ENCODE measurements at places on chromosomes 12 and 14.

DNA sequence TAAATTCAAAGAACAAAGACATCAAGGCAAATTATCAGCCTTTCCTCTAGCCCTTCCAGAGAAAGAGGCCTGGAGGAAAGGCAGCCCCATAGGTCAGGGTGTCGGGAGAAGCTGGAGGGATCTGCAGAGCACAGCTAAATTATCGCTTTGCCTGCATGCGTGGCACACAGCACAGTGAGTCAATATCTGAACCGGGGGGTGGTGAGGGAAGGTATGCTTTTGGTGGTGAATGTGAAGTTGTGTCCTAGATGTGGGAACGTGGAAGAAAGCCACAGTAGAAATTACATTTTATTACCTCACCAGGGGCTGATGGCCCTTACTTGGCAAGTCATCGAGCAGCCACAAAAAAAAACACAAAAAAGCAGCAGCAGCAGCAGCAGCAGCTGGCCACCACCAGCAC lies 243.2 kb downstream of the EGLN3 start:
- no peak for DNase-seq

DNA sequence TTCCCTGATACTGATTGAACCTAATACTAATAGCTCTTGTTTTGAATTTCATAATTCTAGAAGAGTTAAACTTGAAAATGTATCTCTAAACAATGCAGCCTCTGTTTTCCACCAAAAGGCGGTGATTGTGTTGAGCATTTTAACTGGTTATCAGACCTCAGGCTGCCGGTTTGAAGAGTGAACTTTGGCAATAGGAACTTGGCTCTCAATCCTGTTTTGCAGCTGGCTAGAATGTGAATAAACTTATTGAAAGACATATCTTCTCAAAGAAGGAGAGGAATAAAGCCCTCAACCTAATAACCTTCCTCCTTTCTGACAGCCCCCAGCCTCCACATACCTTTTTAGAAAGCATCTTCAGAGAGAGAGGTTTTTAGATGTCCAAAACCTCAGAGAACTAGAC lies 105.4 kb downstream of the SRGAP1 start:
- DNase-seq = no peak

DNA sequence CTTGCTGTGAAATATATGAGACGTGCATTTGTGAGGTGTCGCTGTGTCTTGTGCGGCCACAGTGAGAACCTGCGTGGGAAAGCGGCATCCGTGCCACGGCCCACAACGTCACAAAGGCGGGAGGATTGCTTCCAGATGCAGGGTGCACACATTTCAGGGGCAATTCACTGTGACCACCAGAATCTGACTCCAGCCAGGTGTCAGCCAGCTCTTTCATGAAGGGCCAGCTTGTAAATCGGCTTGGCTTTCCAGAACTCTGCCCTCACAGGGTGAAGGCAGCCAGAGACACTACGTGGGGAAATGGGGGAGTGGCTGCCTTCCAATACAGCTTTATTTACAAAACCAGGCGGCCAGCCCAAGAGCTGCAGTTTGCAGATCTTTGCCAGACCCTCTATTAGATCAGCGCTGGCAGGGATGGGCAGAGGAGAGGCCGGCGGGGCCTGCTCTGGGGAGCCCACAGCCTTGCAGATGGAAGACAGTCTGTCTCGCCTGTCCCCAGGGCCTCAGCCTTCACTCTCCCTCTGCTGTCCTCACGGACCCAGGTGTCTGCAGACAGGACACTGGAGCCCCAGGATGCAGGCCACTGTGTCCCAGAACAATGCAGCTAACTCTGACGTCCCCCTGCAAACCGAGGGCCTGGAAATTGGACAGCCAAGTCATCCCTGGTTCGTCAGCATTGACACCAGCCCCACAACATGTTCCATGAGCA lies 53.5 kb downstream of the ADGRD1 start:
- DNase-seq = no peak

GRCh38 chr12:70354787-70355186 lies 11.3 kb upstream of the KCNMB4 start:
- DNase-seq = no peak

- no peak for DNase-seq
Observed at GRCh38 chr14:76112889-76113624, 38.7 kb upstream of the GPATCH2L start.

DNA sequence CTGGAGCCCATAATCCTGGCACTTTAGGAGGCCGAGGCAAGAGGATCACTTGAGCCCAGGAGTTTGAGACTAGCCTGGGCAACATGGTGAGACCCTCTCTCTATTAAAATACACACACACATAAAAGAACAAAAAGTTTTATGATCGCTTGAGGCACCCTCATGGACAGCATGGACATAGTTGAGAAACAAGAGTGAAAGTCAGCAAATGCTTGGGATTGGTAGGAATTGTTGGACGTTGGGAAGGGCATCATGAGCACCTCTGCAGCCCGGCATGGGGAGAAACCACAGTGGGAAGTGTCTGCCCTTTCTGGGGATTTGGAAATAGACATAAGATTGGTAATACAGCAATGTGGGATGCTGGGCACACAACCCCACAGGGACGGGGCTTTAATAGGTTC lies 231.9 kb upstream of the FOXN3 start:
- no peak for DNase-seq

DNA sequence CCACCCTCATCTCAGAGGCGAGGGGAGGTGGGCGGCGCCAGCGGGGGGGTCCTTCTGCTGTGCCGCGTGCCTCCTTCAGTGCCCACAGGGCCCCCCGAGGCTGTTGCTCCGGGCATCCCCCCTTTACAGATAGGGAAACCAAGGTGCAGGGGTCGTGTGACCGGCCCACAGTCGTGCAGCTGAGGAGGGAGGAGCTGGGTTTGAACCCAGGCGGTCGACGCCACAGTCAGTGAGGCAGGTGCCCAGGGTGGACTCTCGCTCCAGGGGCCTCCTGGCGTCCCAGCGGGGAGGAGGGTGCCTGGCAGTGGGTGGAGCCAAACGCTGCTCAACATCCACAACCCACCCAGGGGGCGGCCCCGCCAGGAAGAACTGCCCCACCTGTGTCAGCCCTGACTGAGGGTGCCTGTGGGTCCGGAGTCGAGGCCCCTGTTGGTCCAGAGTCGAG lies 8.6 kb downstream of the GALNT9 start:
- no peak for DNase-seq

DNA sequence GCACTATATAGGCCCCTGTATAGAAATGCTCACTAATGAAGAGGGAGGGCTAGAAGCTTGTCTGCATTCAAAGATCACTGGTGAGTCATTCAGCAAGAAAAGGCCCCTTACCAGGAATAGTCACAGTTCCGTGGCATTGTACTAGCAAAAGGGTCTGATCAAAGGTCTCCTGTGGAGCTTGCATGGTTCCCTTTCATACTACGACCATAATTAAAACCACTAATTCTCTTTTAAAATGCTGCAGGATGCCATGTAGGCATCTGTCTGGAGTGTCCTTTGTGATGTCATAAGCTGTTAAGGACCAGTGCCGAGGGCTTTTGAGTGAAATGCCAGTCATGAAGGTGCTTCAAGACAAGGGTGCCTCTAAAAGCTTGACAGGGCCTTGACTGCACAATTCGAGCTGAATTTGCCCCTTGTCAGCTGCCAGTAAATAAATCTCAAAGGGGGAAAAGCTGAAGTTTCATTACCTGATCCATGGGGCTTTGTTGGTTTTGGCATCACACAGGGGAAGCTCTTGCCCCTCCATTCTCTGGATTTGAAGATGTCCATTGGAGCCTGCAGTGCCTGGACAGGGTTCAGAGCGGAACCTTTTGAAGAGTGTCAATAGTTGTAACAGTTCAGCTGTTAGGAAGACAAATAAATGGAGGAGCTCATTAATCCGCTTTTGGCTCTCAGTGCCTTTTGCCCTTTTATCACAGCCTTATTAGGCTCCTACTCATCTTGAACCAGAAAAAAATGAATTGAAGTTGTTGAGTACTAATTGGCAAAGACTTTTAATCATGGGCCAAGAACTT lies 69.1 kb downstream of the TMEM260 start:
- no peak for DNase-seq
